ENCODE measurements at places on chromosomes 12 and 14.

- no peak for DNase-seq
Measured at GRCh38 chr12:84596266-84596665, 316.3 kb downstream of the SLC6A15 start.

- no peak for DNase-seq
Measured at GRCh38 chr14:79502136-79502750, 709.1 kb downstream of the DIO2 start.

DNA sequence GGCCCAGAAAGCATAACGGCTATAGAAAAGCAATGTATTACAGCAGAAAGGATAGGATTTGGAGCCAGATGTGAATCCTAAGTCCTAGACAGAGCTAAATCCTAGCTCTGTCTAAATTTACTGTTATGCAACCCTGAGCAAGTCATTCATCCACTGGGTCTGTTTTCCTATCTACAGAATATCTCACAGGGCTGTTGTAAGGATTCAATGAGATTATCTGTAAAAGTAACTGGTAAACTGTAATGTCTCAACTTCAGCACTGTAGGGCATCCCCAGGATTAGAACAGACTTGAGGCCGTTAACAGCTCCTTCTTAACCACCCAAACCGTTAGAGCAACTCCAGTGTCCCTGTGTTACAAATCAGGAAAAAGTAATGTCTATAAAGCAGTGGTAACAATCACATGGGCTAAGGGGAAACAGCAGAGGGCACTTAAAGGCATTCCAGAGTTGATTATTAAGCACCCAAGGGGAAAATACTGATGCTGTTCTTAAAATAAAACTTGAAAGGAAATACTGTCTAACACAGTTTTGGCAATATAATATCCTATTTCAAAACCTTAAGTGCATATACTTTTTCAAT, 10.1 kb downstream of the GMFB start:
- DNase-seq = no peak

DNA sequence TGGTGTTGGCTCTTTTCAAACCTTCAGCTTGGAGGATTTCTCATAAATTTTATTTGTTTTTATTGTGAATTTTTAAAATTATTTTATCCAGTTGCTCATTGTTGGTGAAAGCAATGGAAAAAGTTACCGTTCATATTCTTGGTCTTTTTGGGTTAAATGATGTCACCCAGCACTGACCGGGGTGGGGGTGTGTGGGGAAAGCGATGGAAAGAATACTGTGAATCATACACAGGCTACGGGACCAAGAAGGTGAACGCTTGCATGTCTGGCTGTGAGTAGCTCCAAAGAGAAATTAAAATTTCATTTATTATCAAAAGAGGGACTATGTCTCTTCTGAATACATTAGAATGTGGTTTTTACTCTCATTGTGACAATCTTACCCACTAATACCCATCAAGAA, 430.1 kb downstream of the AEBP2 start:
- DNase-seq = no peak

DNA sequence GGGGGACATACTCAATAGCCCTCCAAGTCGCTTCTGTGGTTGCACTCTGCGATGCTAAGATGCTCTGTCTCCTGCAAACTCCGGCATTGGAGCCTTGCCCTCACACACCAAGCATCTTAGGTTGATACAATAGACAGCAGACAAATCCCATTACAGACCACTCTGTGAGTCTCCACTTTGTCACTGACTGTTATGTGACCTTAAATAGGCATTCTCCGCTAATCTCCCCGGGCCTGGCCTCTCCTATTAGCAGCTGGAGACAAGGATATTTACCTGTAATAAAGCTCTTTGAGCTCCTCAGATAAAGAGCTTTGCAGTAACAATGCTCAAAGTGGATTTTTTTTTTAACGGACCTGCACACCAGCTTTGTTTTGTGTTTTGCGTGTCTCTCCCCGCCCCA, 479.7 kb upstream of the TBX3 start:
- DNase-seq = no peak

DNA sequence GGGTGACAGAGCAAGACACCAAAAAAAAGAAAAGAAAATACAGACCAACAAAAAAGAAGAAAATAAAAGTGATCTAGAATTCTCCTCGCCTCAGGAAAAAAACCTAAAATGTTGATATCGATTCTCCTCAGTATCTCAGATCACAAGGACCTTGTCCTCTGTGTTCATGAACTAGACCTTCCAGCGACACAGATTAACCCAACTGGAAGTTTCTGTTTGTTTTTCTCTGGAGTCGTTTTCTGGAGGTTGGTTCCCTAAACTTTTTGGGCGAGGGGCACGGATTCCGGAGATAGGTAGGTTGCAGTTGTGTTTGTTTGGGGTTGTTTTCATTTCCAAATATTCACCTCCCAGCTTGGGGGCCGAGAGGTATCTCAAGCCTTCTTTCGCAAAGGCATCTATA, 559 bp upstream of the RFC5 start:
- no peak for DNase-seq

GRCh38 chr12:48122065-48122834, 3.1 kb downstream of the PFKM start:
- no peak for DNase-seq

- no peak for DNase-seq
Measured at GRCh38 chr14:51441001-51441400, 201.0 kb downstream of the TMX1 start.

GRCh38 chr14:26808407-26808806, 210.6 kb upstream of the NOVA1 start:
- no peak for DNase-seq

DNA sequence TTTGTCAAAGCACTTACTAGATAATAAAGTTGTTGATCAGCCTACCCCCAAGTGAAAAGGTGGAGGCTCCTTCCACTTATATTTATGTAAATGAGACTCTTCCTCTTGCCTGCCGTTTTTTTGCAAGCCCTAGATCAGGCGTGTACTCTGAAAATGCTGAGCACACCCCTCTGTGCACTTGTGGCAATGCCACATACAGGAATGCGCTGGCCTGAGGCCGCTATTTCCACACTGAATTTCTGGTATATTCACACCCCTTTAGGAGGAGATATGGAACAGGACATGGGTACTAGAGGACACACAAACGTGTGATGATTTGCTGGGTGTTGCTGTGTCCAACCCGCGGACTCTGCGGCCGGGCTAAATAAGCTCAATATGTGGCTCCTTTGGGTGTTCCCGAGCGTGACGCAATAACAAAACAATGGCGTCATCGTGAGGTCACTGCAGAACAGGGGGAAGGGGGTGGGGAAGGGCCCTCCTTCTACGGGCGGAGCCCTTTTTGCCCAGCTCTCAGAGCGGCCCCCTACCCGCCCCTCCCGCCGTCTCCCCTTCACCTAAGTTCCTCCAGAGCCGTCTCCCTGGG, 554 bp upstream of the TSPAN31 start:
- DNase-seq = no peak

- no peak for DNase-seq
Measured at GRCh38 chr14:75426332-75427125, 1.3 kb upstream of the JDP2 start.

DNA sequence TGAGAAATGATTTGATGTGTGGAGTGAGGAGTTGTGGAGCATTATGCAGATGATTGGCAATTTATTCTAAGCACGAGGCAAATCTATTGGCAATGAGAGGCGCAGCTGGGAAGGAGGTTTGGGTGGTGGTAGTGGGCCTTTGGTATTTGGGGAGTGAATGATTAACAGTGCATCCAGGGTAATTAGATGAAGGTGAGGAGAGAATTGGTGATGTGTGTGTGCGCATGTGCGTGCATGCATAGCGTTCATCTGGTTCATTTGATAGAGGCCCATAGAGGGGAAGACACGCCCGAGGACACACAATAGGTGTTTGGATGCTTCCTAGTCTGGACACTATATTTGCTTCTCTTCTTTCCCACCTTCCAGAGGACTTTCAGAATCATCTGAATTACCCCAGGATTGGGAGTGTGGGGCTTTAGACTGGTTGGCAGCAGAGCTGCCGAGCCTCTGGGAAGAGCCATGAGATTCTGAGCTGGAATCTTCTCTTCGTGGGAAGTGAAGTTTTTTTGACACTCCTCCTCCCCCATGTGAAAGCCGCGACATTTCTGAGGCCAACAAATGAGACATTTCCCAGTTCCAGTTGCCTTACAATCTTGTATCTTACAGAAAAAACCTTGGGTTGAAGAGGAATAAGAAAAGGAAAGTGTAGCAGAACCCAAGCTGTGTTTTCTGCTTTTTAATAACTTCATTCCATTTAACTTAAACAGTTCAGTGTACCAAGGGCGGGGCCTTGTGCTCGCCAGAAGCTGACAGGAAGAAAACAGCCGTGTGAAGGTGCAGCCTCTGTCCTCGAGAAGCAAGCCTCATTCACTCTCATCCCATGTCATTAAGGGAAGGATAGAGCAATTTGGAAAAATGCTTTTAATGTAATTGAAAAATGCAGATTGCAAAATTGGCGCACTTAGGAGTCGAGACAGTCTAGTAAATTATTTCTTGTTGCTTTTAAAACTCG, 65.2 kb downstream of the SLC25A47 start:
- no peak for DNase-seq

DNA sequence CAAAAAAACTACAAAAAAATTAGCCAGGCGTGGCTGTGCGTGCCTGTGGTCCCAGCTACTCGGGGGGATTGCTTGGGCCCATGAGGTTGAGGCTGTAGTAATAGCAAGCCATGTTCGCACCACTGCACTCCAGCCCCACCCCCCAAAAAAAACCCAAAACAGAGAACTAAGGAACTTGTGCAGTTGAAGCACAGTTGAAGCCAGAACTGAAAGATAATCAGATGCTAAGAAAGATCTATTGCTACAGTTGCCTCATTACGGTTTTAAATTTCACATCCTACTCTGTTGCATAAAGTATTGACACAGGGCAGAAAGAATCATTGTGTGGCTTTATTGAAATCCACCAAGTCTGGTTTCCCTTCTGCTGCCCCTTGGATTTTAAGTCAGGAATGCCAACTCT, 3.8 kb downstream of the CS start:
- no peak for DNase-seq

GRCh38 chr12:92582893-92583292, 119.9 kb upstream of the PLEKHG7 start:
- DNase-seq = no peak

- DNase-seq = no peak
Measured at GRCh38 chr12:83980398-83980797, 932.2 kb downstream of the SLC6A15 start.

GRCh38 chr12:68667291-68667690, 19.5 kb upstream of the NUP107 start:
- DNase-seq = no peak

- DNase-seq = no peak
Measured at GRCh38 chr12:117583677-117584225, 222.3 kb upstream of the NOS1 start.

DNA sequence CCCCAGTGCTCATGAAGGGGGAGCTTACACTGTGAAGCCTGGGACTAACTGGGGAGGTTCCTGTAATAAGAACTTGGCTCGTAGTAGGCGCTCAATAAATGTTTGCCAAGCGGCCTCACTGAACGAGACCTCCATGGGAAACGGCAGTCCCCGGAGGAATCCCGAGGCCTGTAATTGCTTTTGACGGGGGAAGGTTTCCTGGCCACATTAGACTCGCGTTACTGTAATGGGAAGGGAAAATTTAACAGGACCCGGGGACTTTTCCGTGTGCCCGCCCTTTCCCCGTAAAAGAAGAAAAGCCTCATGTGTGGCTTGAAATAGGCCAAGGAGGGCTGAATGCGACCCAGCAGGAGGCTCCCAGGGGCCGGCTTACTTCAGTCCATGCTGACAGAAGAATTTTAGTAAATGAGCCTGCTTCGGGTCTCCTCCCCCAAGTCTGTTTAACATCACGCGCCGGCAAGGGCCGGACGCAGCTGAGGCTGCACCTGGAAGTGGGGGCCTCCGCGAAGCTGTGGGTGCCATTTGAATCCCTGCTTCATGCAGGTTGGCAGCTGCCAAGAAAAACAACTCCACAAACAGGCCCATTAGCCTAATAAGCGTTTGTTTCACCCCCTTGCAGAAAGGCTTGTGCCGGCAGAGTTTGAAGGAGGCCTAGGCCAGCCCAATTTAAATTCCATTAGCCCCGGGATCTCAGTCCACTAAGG, 39.8 kb upstream of the PWP1 start:
- DNase-seq = no peak

GRCh38 chr12:89353188-89353822, 1.0 kb upstream of the DUSP6 start:
- DNase-seq = no peak

GRCh38 chr12:23093488-23093887, 468.5 kb downstream of the ETNK1 start:
- DNase-seq = no peak

GRCh38 chr14:91417983-91418386, 365 bp upstream of the CCDC88C start:
- no peak for DNase-seq

- no peak for DNase-seq
Measured at GRCh38 chr12:92506891-92507290, 195.9 kb upstream of the PLEKHG7 start.

DNA sequence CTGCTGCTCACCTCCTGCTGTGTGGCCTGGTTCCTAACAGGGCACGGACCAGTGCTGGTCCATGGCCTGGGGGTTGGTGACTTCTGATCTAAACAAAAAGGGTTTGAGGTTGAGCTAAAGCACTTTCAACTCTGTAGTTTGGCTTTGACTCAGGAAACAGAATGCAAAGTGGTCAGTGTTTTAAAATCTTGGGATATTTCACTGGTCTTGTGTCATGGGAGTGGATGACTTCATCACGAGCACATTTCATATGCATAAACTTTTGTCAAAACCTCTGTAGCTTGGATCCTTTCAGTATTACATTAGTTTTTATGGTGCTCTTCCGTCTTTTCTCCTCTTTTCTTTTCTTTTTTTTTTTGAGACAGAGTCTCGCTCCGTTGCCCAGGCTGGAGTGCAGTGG, 25.6 kb downstream of the FAM161B start:
- no peak for DNase-seq

- no peak for DNase-seq
Measured at GRCh38 chr14:58738189-58738836, 100.6 kb downstream of the DACT1 start.

GRCh38 chr12:47721431-47721973, 3.8 kb downstream of the ENDOU start:
- DNase-seq = no peak

GRCh38 chr12:91065396-91065795, 7.6 kb upstream of the KERA start:
- DNase-seq = no peak

GRCh38 chr14:102732924-102733323, 44.3 kb upstream of the TRAF3 start:
- DNase-seq = no peak

- DNase-seq = no peak
Measured at GRCh38 chr12:121576851-121577391, 3.9 kb downstream of the KDM2B start.

DNA sequence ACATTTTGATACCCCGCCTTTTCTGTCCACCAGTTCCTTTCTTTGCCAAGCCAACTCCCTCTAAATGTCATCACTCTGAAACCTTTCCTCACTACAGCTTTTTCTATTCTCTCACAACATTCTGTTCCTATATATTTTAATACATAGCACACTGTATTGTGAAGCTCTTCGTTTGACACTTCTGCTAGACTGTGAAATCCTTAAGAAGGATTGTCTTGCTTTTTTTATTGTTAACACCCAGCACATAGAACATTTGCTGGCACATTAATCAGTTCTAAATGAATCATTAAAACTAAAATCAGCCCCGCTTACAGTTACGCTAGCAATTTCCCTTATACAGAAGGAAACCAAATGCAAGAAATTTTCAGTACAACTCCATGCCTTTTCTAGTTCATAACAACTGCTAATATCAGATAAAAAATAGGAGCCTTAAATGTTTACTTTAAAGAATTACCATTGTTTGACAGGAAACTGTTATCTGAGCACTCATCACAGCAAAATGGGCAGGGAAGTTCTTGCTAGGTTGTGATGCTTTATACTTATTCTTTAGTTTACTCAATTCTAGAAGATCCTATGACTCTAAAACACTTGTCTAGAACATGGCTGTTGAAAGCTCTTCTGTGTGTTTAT, 93.5 kb downstream of the PPP1R12A start:
- no peak for DNase-seq
